ENCODE measurements at places on chromosomes 13 and 19.
A peak's percentile ranks its signal among the peaks of the same experiment; 100 is the strongest.

GRCh38 chr19:11421371-11422098 lies 2.4 kb upstream of the RGL3 start:
- no peak for DNase-seq

- DNase-seq: no peak
These were observed 15.8 kb downstream of the FREM2 start for GRCh38 chr13:38702669-38703068.

GRCh38 chr19:32891609-32892008 lies 22.0 kb upstream of the SLC7A9 start:
- DNase-seq: no peak

- DNase-seq: no peak
These were observed 2.0 kb downstream of the UHRF1 start for GRCh38 chr19:4911314-4911713.

DNA sequence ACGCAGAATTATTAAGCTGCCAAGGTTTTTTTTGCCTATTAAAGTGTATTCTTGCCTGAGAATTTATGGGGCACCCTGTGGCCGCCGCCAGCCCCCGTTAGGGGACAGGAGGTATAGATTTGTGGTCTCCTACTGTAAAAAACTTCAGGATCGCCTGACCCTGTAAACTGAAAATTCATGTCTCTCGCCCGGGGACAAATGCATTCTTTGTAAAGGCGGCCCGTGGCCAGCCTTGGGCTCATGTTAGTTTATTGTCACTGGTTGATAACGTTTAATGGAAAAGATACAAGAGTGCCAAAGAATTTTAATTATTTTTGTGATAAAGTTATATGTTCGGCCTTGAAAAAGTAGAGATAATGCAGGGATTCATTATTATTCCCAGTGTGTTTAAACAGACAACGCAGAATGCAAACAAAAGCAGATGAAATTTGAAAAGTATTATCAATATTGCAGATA lies 141.7 kb downstream of the URI1 start:
- no peak for DNase-seq

GRCh38 chr13:81874681-81875661 lies 1534.0 kb upstream of the SPRY2 start:
- peak; percentile 37 for DNase-seq

DNA sequence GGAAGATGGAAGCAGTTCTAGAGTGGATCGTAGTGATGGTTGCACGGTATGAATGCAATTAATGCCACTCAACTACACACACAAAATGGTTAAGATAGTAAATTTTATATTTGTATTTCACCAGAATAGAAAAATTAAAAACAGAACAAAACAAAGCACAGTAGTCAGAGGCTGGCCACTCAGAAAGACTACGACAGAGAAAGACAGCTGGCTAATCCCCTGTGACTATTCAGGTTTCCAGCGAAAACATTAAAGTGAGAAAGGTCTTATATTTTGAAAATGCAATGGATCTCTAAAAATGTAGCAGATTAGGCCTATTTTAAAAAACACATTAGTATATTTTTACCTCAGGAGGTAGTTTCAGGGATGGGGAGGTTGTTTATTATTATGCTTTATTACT lies 131.3 kb upstream of the POSTN start:
- DNase-seq: no peak

GRCh38 chr13:90315061-90315460 lies 1032.4 kb upstream of the MIR17HG start:
- no peak for DNase-seq

- DNase-seq: no peak
These were observed 66.1 kb downstream of the RFX2 start for GRCh38 chr19:6044056-6044805.

DNA sequence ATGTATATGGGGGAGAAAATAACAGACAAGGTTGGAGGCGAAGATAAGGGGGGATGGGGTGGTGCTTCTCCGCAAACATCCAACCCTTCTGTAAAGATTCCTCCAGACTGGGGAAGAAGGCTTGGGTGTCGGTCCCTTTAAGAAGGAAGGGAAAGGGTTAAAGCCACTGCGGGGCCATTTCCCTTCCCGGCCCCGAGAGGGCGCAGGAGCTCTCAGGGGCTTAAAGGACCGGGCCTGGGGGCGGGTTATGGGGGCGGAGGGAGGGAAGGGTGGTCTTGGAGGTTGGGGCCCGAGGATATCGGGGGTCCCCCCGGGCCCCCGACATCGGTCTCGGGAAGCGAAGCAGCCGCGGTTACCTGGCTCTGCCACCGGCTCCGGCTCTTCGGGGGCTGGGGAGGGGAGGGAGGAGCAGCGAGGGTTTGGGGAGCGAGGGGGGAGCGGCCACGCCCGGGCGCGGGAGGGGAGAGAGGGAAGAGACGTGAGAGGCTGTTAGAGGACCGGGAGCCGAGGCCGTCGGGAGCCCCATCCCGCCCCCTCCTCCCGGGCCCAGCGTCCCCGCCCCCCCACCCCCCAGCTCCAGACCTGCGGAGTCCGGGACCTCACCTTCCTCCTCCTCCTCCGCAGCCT lies 2.8 kb downstream of the TNNT1 start:
- DNase-seq: peak; percentile 67

DNA sequence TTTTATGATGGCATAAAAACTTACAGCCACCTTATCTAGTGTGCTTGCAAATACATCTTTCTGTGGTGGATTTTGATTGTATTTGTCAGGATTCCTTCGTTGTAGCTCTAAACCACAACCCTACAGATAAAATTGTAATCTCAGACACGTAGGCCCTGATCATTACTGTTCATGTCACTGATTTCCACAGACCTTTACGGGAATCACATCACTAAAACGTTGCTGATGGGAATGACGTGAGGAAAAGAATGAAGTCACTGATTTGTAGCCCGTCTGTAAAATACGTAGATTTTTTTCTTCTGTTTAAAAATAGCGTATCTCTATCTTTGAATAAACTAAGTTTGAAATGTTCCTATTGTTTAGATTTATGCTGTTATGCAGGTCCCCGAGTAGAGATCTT lies 399.2 kb downstream of the MYO16 start:
- no peak for DNase-seq

DNA sequence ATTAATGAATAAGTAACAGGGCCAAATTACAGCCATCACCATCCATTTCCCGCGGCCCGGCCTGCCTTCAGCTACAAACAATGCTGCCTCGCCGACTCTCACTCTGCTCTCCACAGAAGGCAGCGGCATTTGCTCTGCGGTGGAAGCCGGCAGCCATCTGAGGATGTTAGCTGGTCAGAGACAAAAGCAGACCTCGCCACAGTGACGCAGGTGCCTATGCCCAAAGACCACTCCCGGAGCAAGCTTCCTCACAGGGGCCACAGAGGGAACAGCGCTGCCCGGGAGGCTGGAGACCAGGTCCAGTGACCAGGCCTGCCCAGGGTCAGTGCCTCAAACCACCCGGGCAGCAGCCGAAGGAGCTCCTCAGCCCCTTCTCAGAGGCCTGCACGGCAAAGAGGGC lies 16.4 kb downstream of the PEPD start:
- no peak for DNase-seq

DNA sequence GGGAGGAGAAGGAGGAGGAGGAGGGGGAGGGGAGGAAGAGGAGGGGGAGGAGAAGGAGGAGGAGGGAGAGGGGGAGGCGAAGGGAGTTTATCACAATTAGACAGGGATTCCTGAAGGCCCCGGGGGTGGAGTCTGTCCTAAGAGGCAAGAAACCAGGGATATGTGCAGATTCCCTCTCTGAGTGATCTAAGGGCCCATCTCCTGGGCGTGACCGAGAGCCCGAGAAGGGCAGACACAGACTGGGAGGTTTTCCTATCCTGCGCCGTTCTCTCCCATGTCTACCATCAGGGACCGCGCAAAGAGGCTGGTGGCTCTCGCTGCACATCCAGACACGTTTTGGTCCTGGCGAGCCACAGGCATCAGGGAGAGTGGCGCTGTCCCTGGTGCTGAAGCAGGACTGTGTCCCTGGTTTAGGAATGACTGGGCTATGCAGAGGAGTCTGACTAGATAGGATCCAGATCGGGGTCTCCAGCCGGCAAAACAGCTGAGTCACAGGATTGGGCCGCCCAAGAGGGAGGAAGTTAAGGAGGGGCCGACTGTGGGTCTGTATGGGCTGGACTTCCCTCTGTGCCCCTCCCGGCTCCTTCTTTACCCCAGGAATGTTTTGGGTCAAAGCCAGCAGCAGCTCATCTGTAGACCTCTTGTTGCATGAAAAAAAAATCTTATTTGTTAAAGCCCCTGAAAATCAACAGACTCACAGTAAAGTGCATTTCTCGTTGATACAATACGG lies 17.9 kb upstream of the ZNF175 start:
- no peak for DNase-seq

DNA sequence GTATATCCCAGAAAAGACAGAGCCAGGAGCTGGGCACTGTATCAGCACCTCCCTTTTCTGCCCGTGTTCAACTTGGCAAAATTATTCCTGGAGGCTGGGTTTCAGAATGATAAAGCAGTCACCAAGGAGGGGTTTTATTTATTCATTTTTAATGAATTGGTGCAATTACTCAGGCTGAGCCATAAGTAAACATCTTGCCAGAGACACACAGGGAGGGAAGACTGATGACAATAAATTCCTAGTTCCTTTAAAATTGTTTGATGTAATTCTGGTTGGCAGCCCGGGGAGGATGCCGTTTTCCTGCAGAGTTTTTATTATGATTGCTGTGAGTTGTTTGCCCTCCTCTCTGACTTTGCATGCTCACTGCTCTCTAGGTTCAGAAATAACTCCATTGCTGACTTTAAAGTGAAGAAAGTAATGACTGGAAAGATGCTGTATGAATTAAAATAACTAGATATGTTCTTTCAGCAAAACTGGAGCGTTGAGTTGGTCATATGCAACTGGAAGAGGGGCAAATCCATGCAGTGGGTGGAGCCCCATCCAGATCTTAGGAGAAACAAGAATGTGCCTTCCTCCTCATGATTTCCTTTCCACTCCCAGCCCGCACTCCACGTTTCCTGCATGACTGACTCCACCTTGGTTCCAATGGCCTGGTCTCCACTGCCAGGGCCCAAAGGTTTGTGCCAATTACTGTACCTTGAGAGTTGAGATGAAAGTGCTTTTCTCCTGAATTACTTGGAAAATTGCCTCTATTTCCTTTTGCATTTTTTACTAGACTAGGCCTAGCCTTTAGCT lies 182.1 kb downstream of the RFC3 start:
- DNase-seq: peak; percentile 77

DNA sequence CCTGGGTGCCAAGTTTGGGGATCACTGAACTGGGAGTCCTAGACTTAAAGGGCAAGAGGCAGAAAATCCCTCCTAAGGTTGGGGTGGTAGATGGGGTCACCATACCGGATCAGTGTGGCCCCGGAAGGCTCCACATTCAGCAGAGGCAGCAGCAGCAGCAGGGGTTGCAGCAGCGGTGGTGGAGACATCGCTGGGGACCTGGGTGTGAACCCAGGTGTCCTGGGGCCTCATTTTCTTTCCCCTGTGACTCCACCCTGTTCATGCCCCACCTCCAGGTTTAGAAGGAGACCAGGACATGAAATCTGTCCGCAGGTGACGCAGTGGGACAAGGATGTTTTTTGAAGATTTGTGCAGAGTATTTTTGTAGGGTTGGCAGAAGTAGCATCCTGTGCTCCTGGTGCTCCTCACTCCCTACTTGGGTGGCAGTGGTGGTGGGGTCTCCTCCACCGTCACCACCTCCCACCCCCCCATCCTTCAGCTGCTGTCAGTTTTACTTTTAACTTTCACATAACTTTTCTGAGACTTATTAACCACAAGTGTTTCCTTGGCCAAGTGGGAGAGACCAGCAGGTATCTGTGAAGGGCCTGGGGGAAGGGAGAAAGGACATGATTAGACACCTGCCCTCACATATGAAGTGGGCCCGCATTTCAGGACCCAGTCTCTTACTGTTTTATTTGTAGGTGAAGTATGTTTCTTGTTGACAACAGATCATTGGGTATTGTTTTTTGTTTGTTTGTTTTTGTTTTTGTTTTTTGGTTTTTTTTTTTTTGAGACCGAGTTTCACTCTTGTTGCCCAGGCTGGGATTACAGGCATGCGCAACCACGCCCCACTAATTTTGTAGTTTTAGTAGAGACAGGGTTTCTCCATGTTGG lies at the start of gene NAPSA:
Gene NAPSA, minus strand, starts transcription at position 206 of the 873 bp plus-strand sequence. Its CDS starts 18 bp downstream, at position 188.
- no peak for DNase-seq

DNA sequence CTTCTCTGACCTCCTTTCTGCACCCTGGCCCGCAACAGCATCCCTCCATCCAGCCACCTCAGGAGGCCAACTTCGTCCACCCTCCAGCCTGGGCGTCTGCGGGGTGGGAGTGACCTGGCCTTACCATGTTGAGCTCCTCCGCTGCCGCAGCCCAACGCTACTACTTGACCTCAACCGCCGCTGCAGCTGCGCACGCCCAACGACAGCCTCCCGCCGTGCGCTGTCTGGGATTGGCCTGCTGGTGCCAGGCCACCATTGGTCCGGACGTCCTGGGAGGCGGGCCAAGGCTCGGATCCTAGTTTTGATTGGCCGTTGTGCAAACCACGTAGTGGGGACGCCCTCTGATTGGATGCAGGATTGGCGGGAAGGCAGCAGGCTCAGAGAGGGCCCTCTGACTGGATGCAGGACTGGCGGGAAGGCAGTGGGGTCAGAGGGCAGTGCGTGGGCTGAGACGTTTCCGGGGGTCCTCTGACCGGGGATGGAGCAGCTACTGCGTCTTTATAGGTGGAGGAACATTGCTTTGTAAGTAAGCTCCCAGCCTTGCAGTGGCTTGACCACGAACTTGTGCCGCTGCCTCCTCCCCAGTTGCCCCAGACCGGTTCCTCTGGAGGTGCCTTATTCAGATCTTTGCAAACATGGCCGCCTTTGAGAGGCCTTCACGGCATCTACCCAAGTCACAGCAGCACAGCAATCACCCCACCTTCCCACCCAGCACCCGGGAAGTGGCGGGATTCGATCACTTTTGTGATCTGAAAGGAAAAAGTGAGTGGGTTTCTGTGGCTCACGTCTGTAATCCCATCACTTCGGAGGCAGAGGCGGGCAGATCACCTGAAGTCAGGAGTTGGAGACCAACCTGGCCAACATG lies at the start of gene TUBA3C:
Gene TUBA3C, minus strand, starts transcription at position 204 of the 865 bp plus-strand sequence. Its CDS starts 77 bp downstream, at position 127.
- DNase-seq: no peak

GRCh38 chr13:45240143-45240542 lies 39.3 kb upstream of the KCTD4 start:
- DNase-seq: no peak

DNA sequence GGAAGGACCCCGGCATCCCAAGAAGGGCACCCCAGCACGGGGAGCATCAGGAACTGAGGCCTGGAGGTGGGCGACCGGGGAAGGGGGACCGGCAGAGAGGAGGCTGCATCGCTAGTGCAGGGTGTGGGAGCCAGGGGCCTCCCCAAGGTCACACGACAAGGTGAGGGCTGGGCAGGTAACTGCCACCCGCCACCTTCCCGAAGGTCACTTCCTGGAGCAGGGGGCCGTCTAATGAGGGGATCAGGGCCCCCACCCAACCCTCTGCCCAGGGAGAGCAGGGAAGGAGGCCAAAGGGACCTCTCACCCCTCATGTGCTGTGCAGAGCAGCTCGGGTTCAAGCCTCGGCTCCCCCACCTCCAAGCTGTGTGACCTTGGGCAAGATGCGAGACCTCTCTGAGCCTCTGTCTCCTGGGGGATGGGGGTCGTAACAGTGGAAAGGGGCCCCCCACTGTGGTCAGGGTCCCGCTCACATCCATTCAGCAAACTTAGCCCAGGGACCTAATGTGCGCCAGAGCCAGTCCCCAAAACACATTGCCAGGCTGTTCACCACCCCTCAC lies 6.0 kb downstream of the ZBTB7A start:
- no peak for DNase-seq

- DNase-seq: no peak
These were observed 31.2 kb downstream of the DLEU7 start for GRCh38 chr13:50812242-50812641.

GRCh38 chr13:76293751-76294150 lies 592.5 kb downstream of the KCTD12 start:
- no peak for DNase-seq

- peak; percentile 68 for DNase-seq
These were observed 146.7 kb upstream of the FNDC3A start for GRCh38 chr13:48828962-48829411.

GRCh38 chr19:18401580-18402112 lies 4.2 kb upstream of the LRRC25 start:
- no peak for DNase-seq
